ENCODE measurements at places on chromosomes 1 and 21.

GRCh38 chr1:234841710-234842231 is 231.8 kb upstream of the IRF2BP2 start:
- DNase-seq, result no peak

DNA sequence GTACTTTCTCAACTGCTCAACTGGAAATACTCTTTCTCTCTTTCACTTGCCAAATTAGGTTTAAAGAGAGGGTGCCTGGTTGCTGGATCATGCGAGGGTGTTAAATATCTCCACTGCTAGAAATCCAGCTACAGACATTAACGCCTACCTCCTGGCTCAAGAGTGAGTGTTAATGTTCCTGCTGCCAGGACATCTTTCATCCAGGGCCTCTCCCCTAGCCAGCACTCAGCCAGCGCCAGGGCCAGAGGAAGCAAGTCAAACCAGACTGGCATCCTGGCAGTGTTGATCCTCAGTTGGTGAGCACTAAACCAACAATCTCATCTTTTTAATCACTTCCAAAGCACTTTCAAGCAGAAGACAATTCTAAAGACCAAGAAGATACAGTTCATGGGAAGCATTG is 92.9 kb upstream of the BARHL2 start:
- no peak for DNase-seq

- no peak for DNase-seq
These were observed 297.6 kb upstream of the ADGRL4 start for GRCh38 chr1:79304131-79304530.

- no peak for DNase-seq
These were observed 255.4 kb upstream of the PLXNA2 start for GRCh38 chr1:208499601-208500000.

All from NCI-H187 (cell line).